Upper lobe of left lung (tissue), 6 donors: ENCODE measurements at places on chromosomes 1 and 21.

DNA sequence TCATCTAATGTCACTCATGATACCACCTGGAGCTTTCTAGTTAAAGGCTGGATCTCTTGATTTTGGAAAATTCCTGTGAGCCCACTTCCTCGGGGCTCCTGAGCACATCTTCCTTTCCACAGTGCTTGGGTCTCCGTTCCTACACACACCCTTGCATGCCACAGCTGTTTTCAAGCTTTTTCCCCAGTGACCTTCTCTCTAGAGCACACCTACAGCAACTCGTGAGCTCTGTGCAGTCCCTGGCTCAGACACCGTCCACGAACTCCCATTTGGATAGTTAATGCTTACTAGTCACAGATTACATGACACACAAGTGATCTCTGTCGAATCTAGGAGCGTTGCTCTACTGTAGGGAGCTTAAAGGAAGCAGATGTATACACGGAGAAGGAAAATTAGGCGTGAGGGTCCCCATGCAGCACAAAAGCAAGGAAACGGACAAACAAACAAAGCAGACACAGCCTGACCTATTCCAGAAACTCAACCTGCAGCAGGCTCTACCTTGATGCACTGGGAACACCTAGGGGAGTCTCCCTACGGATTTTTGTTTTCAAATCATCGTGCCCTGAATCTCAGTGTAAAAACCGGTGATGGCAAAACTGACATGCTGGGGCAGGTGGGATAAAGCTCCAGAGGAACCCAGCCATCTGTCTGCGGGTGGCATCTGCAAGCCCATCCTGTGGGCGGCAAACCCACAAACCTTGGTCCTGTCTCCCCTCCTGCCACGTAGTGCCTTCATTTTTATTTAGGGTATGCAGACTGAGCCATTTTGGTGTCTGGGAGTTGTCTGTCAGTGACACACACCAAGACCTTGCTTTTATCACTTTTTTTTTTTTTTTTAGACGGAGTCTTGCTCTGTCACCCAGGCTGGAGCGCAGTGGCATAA, 177.8 kb downstream of the RUNX1 start:
- no peak for DNase-seq
- H3K36me3 ChIP-seq: no peaks in the 10 kb centered on the region
- no peaks in the 10 kb centered on the region for H3K27me3 ChIP-seq
- H3K27ac ChIP-seq: no peak overlapping the region
- H3K4me3 ChIP-seq: no peak overlapping the region

DNA sequence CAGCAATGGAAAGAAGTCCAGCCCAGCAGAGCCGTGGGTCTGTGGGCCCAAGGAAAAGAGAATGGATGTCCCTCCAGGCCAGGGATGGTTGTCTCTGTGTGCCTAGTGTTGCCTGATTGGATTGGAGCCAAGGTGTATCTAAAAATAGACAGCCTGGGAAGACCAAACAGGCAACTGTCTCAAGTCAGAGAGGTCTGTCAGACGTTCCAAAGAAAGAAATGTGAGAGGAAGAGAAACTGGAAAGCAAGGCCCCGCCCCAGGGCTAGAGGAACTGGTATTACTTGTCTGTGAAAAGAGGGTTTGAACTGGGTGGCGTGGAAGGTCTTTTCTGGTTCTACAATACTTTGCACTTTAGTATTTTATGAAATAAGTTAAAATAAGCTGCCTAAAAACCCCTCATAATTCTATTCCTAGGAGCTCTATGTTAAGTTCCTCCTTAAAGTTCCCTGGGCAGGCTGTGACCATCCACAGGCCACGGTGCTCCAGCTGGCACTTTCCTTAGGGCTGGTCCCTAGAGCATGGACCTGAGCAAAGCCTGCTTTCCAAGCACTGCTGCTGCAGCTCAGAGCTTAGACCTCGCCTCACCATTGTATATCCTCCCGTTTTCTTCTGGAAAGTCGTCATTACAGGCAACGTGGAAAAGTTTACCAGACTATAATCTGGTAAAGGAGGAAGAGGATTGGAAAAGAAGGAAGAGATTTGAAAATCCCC, 151.6 kb downstream of the DISC1 start:
- no peak overlapping the region for H3K4me3 ChIP-seq
- peak overlapping the region; percentile 21 for H3K27ac ChIP-seq
- H3K36me3 ChIP-seq: no peaks in the 10 kb centered on the region
- H3K27me3 ChIP-seq: no peaks in the 10 kb centered on the region
- H3K4me1 ChIP-seq: peaks cover 19% of the 10 kb centered on the region

DNA sequence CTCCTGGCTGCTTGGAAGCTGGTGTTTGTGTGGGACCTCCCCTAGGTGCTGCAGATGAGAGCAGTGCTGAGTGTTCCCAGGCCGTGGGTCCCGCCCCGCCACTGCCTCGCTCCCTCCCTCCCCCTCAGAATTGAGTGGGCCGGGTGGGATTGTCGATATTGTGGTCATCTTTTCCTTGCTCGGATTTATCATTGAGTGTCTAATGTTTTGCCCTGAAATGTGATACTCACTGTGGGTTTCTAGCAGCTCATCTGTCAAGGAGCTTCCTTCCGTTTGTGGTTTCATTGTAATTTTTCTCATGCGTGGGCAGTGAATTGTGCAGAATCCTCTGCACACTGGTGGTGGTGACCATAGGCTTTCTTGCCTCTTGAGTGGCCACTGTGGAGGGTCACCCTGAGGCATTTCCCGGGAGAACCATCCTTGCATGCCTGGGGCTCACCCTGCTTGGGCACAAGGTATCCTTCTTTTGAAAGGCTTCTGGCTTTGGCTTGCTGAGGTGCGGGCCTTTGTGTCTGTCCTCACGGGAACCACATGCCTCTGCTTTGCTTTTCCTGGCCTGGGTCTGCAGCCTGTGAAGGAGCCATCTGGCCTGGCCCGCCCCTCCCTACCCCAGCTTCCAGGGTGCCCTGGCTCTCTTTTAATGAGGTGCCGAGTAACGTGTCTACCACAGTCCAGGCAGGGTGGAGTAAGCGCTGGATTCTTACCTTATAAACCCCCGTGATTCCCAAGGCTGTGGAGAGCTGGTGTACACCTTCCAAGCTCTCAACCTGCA, 25.6 kb downstream of the SLX9 start:
- peaks cover under 1% of the 10 kb centered on the region for H3K36me3 ChIP-seq
- H3K4me1 ChIP-seq: peaks cover 71% of the 10 kb centered on the region
- peak overlapping the region; percentile 59 for H3K27ac ChIP-seq

DNA sequence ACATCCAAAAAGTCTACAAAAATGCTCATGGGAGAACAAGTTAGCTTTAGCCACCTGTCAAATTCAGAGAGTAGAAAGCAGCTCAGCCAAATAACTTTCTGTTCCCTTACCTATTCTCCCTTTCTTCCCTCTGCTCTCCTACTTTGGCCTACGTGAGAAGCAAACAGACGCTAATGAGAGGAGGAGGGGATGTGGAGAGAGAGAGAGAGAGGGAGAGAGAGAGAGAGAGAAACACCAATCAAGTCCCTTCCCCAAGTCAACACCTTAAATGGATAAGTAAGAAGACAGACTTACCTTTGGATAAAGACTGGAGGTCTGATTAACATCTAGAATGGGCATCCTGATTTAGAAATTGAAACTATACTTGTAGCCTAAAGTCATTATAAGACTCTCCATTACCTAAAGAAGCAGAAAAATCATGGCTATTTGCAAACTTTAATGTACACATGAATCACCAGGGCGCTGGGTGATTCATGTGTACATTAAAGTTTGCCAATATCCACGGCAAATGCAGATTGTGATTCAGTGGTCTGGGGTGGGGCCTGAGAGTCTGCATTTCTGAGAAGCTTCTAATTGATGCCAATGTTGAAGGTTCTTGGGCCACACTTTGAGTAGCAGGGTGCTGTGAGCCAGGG, 13.1 kb upstream of the DUSP12 start:
- H3K4me1 ChIP-seq: peaks cover 27% of the 10 kb centered on the region
- DNase-seq: no peak
- no peak overlapping the region for H3K4me3 ChIP-seq
- no peaks in the 10 kb centered on the region for H3K36me3 ChIP-seq
- H3K27me3 ChIP-seq: no peaks in the 10 kb centered on the region

GRCh38 chr1:235843461-235843961, 23.2 kb downstream of the LYST start:
- no peak for DNase-seq
- no peak overlapping the region for H3K27ac ChIP-seq
- peaks cover 24% of the 10 kb centered on the region for H3K4me1 ChIP-seq
- no peaks in the 10 kb centered on the region for H3K36me3 ChIP-seq
- no peak overlapping the region for H3K4me3 ChIP-seq

DNA sequence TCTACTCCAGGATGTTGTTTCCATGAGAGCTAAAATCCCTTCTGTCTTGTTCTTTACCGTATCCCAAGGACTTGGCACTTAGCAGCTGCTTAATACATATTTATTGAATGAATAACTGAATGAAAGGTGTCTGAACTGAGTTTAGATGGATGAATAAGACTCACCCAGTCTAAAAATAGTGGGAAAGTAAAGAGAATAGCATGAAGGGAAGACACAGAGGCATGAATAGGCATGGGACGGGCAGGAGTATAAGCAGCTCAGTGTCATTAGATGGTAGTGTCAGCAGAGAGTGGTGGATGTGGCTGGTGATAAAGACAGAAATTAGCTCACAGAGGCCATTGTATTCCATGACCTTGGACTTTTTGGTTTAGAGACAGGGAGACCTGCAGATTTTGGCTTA, 9.2 kb downstream of the IL12RB2 start:
- no peaks in the 10 kb centered on the region for H3K36me3 ChIP-seq
- H3K4me1 ChIP-seq: no peaks in the 10 kb centered on the region
- H3K27me3 ChIP-seq: no peaks in the 10 kb centered on the region
- H3K27ac ChIP-seq: no peak overlapping the region
- no peak for DNase-seq
- no peak overlapping the region for H3K4me3 ChIP-seq

GRCh38 chr1:10663678-10664035, 132.8 kb downstream of the CASZ1 start:
- H3K36me3 ChIP-seq: peaks cover 30% of the 10 kb centered on the region
- H3K27me3 ChIP-seq: no peaks in the 10 kb centered on the region
- DNase-seq: no peak

- no peaks in the 10 kb centered on the region for H3K27me3 ChIP-seq
- H3K27ac ChIP-seq: no peak overlapping the region
- no peaks in the 10 kb centered on the region for H3K4me1 ChIP-seq
- no peak for DNase-seq
- no peaks in the 10 kb centered on the region for H3K36me3 ChIP-seq
Observed at GRCh38 chr1:213821175-213821942, 166.4 kb upstream of the PROX1 start.

GRCh38 chr1:113405573-113405972, 15.3 kb downstream of the MAGI3 start:
- no peak overlapping the region for H3K4me3 ChIP-seq
- no peak overlapping the region for H3K27ac ChIP-seq

GRCh38 chr1:1344655-1345361, 4.4 kb downstream of the DVL1 start:
- peak overlapping the region; percentile 69 for H3K27ac ChIP-seq
- H3K27me3 ChIP-seq: no peaks in the 10 kb centered on the region
- H3K4me3 ChIP-seq: peak overlapping the region; percentile 7
- H3K36me3 ChIP-seq: peaks cover 22% of the 10 kb centered on the region
- peaks cover 43% of the 10 kb centered on the region for H3K4me1 ChIP-seq

DNA sequence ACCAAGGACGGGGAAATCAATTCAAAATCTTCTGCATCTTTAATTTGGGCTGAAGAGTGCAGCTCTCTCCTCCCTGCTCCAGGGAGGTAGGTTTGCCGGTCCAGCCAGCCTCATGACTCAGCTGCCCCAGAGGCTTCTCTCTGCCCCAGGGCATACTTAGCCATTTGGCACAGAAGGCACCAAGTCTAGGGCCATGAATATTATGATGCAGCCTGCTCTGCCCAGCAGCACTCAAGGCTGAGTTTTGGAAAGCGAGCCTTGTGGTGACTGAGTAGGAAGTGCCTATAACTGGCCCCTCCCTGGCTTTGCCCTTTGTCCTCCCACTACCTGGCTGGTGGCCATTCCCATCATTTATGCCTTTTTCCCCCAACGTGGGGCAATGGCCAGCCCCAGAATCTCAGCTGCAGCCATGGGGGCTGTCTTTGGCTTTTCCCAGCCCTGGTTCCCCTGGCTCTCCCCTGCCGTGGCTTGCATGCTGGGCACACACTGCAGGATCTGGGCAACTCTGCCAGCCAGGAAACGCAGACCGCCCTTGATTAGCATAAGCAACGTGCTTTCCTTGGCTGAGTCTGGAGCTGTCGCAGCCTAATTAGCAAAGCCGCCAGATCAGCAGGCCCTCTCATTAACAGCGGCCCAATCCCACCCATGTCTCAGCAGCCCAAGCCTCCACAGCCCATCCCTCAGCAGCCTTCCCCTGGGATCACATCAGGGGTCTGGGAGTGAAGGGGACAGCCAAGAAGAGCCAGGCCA, 258.6 kb upstream of the TMEM51 start:
- H3K27me3 ChIP-seq: no peaks in the 10 kb centered on the region
- H3K36me3 ChIP-seq: no peaks in the 10 kb centered on the region
- H3K4me1 ChIP-seq: no peaks in the 10 kb centered on the region
- no peak for DNase-seq
- no peak overlapping the region for H3K4me3 ChIP-seq

DNA sequence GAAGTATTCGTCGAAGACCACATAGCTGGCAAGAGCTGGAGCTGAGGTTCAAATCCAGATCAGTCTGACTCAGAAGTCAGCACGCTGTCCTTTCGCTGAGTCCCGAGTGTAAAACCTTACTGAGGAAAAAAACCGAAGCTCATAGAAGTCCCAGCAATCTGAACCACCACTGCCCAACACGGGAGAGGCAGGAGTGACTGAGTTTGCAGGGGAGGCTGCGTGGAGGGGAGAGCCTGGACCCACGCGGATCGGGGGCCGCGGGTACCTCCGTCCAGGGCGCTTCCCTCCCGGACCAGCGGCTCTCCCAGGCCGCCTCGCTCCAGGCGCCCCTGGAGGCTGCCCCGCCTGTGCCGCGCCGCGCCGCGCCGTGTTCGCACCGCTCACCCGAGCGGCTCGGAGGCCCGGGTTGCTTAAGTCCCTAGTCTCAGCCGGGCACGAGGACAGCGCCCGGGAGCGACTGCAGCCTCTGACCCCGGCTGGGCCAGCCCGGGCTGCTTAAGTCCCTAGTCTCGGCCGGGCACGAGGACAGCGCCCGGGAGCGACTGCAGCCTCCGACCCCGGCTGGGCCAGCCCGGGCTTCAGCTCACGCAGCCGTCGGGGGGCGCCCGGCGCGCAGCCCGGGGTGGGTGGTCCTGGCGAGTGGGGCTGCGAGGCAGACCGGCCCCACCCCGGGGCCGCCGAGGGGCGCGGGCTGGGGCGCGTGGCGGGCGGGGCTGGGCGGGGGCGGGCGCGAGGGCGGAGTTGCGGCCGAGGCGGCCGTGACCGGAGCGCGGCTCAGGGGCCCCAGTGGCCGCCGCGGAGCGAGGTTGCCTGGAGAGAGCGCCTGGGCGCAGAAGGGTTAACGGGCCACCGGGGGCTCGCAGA, at the start of gene ADAMTSL4:
Gene ADAMTSL4 (plus strand): TSS at position 777 of the 864 bp plus-strand sequence. CDS start 2,881 bp downstream, outside the sequence.
- peak; percentile 78 for DNase-seq
- H3K27me3 ChIP-seq: no peaks in the 10 kb centered on the region
- H3K4me1 ChIP-seq: peaks cover 58% of the 10 kb centered on the region
- peak within 1 kb of the TSS; percentile 56 for H3K4me3 ChIP-seq
- peak within 1 kb of the TSS; percentile 88 for H3K27ac ChIP-seq

- no peaks in the 10 kb centered on the region for H3K36me3 ChIP-seq
- no peak overlapping the region for H3K27ac ChIP-seq
- no peaks in the 10 kb centered on the region for H3K27me3 ChIP-seq
- H3K4me1 ChIP-seq: no peaks in the 10 kb centered on the region
- no peak for DNase-seq
Observed at GRCh38 chr1:73359001-73359400, 839.0 kb downstream of the LRRIQ3 start.
